ENCODE measurements at places on chromosomes 12 and 14.

GRCh38 chr12:72605975-72606374, 333.8 kb downstream of the TRHDE start:
- DNase-seq = no peak

GRCh38 chr12:90982170-90982569, 22.6 kb downstream of the EPYC start:
- no peak for DNase-seq

DNA sequence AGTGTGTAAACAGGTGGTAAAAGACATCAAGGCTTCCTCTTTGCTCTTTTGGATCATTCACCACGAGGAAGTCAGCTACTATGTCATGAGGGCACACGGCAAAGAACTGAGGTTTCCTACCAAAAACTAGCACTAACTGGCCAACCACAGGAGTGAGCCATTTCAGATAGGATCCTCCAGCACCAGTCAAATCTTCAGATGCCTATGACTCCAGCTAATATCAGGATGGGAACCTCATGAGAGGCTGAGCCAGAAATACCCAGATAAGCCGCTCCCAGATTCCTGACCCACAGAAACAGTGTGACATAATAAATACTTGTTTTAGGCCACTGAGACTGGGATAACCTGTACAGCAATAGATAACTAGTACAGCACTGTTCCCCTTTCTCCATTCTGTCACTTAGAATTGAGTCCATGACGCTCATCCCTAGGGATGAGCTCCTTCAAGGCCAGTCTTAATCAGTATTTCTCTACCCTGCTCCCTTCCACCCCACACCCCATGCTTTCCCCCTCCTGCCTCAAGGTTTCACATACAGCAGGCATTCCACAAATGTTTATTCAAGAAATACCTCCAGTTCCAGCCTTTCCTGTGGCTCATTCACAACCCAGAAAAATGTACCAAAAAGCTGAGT, 68.4 kb downstream of the PPM1H start:
- DNase-seq = no peak

DNA sequence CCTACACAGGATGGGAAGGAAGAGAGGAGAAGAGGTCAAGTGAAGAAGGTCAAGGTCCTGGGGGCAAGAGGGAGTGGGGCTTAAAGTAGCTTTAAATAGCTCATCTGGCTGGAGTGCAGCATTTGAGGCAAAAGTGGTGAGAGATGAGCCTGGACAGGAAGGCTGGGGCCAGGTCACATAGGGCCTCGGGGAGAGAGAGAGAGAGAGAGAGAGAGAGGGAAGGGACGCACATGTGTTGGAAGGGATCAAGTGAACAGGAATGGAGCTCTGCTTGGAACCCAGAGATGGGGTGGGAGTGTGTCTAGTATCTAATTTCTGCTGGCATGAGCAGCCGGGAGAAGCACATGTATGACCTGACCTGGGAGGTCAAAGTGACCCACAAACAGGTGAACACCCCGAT, 407.5 kb downstream of the MED13L start:
- DNase-seq = no peak

GRCh38 chr14:95250140-95250769, 69.5 kb downstream of the CLMN start:
- no peak for DNase-seq

DNA sequence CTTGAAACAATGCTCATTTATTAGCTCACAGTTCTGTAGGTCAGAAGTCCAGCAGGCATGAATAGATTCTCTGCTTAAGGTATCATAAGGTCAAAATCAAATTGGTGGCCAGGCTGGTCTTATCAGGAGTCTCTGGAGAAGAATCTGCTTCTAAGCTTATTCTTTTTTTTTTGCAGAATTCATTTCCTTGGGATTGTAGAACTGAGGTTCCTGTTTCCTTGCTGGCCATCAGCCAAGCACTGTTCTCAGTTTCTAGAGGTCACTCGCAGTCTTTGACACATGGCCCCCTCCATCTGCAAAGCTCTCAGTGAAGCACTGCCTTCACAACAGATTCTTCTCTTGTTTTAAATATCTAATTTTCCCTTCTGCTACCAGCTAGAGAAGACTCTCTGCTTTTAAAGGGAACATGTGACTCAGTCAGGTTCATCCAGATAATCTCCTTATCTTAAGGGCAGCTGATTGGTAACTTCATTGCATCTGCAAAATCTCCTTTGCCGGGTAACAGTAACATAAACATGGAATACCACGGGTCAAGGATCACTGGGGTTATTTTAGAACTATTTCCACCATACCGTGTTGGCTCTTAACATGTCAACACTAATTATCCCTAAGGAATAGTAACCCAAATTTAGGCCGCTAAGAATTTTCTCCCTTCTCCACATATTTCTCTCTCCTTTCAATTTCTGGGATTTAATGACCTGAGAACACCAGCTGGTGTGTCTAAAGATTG, 25.3 kb downstream of the RHOJ start:
- no peak for DNase-seq

GRCh38 chr12:93673084-93673483, 4.1 kb upstream of the CRADD start:
- no peak for DNase-seq

GRCh38 chr14:97221572-97222285, 424.5 kb downstream of the VRK1 start:
- DNase-seq = no peak

- no peak for DNase-seq
Measured at GRCh38 chr14:56487090-56487667, 92.4 kb upstream of the TMEM260 start.

- no peak for DNase-seq
Measured at GRCh38 chr12:30643366-30643765, 52.3 kb downstream of the IPO8 start.

GRCh38 chr14:25032092-25032784, 17.7 kb downstream of the STXBP6 start:
- no peak for DNase-seq

- DNase-seq = no peak
Measured at GRCh38 chr14:84688297-84689025, 841.5 kb upstream of the FLRT2 start.

- no peak for DNase-seq
Measured at GRCh38 chr14:105887692-105888091, 361.3 kb downstream of the TMEM121 start.

DNA sequence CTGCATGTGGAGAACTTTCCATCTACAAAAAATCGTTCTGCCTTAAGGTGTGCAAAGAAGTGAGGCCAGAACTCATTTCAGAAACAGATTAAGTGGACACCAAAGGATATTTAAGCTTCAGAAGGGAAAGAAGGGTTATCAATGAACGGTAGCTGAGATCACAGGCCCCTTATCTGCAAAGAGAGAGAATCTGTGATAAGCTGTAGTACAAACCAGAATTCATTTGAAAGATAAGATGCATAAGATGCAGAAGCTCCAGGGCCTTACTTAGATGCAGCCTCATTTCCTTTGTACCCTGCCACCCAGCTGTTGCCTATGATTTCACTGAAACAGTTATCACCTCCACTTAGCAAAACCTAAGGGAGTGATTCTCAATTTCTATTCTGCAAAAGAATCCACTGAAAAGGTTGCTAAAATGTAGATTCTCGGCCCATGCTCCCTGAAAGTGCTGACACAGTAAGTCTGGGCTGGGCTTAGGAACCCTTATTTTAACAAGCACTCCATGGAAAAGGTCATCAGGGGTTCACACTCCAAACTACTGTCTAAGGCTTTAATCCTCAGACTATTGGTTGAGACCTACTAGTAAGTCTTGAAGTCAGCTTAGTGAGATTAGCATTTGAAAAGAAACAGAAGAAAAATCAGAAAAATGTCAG, 64.8 kb downstream of the HELB start:
- DNase-seq = no peak

DNA sequence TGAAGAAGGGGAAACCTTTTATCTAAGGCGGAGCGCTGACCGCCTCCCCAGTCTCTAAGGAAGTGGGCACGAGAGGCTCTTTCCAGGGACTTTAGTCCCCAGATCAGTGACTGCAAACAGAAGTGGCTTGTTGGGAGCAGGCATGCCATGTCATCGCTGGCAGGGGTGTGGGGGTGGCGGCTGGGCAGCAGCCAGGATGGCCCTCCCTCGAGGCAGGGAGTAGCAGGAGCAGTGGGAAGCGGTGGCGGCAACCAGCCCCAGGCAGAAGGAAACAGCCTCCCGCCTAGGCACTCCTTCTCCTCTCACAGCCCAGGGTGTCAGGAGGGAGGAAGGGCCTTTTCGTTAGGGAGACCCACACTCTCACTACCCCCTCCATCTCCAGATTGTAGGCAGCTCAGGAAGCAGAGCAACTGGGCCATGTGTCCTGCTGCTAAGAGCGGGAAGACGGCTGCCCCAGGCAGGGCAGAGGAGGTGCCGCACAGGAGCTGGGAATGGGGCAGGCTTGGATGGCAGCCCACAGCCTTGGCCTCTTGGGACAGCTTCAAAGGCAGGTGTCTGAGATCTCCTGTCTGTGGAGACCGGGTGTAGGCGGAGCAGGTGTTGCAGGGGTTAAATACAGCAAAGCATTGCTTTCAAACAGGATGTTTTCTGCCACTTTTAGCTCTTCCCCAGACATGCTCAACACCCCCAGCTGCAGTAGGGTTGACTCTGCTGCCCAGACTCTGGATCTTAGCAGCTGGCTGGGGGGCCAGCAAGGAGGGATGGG, 21.8 kb downstream of the VDR start:
- DNase-seq = no peak

- no peak for DNase-seq
Measured at GRCh38 chr12:94616203-94616729, 34.1 kb downstream of the TMCC3 start.

- peak; percentile 93 for DNase-seq
Measured at GRCh38 chr12:5200278-5201087, 156.8 kb downstream of the KCNA5 start.

DNA sequence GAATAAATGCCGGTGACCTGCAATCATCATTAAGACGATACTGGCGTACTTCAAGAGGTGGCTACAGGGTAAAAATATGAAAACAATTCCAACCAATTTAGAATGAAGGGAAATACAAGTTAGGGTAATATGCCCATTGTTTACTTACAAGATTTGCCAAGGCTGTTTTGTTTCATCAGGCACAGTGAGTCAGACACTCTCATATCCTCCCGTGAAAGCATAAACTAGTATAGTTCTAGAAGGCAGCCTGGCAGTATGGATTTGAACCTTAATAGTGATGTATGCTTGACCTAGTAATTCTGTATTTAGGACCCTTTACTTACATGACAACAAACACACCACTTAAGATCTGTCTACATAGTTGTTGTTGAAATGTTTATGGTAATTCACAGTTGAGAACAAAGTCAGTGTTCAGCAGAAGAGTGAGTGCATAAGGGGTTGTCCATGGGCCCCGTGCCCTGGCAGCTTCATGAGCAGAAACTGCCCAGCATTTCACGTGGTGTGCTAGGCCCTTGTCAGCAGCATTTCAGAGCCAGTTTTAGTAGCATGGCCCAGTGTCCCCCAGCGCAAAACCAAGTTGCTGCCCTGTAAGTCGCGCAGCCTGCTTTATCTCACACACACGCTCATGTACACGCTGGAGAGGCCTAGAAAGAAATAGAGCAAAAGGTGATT, 80.8 kb downstream of the EP400 start:
- no peak for DNase-seq

- DNase-seq = no peak
Measured at GRCh38 chr14:54202288-54202687, 194.5 kb upstream of the CDKN3 start.

DNA sequence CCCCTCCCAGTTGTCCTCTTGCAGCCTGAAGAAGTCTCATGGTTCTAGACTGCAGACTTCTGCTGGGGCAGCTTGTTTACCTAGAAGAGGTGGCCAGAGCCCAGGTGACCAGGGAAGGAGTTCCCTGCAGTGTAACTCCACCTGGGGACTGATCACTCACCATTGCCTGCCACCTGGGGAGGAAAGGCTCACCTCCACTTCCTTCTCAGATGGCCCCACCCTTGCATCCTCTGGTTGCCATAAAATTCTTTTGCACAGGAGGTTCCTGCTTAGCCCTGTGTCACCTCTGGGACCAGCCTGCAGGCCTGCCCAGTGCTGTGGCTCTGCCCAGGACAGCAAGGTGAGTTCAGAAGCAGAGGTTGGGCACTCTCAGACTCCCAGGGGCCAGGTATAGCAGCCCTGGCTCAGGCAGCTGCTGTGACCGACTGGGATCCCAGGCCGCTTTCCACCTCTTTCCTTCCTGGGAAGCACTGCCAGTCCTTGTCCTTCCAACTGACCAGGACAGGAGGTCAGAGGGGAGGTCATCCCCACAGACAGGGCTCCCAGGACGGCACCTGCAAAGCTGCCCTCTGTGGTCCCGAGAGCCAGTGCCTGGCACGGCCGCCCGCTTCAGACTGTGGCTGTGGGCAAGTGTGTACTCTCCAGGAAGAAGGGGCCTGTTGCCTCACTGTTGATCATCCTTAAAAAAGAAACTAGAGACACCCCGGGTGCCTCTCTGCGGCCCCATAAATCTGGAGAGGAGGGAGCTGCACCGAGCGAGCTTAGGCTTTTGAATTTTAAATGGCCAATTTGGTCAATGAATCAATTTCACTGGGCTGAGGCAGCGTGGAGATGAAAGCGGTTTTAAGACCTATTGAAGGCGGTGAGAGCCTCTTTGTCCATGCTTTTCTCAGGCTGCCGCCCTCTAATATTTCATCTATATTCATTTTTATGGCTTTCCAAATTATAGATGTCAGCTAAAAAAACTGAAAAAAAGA, 79.5 kb upstream of the C14orf180 start:
- DNase-seq = no peak

DNA sequence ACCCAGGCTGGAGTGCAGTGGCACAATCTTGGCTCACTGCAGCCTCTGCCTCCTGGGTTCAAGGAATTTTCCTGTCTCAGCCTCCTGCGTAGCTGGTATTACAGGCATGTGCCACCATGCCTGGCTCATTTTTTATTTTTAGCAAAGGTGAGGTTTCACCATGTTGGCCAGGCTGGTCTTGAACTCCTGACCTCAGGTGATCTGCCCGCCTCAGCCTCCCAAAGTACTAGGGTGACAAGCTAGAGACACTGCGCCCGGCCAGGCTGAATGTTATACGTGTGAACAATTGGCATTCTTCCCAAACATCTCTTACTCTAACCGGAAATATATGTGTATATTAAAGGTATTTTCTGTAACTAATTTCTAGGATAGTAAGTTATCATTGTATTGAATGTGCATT, 13.2 kb upstream of the LIMA1 start:
- DNase-seq = no peak

DNA sequence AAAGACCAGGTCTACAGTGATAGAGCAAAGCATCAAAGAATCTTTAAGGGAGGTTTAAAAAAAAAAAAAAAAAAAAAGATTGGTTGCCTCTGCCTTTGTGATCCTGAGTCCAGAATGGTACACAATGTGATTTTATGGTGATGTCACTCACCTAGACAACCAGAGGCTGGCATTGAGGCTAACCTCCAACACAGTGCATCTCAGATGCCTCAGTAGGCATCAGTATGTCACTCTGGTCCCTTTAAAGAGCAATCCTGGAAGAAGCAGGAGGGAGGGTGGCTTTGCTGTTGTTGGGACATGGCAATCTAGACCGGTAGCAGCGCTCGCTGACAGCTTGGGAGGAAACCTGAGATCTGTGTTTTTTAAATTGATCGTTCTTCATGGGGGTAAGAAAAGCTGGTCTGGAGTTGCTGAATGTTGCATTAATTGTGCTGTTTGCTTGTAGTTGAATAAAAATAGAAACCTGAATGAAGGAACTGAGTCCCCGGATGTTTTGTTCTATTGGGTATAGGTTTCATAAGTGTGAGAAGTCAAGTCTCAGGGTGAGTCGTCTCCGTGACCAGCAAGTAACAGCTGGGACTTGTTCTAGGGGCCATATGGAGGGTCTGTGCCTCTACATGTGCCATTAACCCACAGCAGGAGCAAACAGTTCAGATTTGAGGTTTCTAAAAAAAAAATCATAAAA, 9.3 kb downstream of the PEBP1 start:
- DNase-seq = no peak

Measured in H1 (cell line).